ENCODE measurements at places on chromosomes 5 and 9.
A peak's percentile ranks its signal among the peaks of the same experiment; 100 is the strongest.

DNA sequence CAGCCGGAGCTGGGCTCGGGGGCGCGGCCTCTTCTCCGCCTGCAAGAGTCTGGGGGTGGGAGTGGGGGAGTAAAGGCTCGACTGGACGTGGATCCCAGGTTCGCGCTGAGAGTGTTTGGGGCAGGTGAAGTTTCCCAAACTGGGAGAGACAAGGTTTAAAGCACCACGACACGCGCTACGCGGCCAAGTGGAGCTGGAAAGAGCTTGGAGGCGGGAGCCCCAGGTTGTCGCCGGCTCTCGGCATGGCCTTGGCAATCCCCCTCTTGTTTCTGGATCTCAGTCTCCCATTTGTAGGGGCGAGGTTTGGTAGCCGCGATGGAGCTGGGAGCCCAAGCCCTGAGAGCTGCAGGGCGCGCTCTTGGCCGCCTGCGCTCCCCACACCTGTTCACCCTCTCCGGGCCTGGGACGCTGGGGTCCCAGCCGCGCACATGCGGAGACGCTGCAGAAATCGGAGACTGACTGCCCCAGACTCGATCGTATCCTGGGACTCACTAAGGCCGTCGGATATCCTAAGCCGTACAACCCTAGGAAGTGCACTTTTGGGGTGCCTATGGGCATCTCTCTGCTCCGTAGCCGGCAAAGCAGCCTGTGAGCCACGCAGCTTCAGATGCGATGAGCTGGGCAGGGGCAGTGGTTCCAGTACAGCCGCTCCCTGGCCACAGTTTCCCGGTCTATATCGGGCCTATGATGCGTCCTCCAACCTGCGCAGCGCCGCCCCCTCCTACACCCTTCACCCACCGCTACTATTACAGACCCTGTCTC, 937 bp downstream of the TMOD1 start:
- peak; percentile 5 for DNase-seq

DNA sequence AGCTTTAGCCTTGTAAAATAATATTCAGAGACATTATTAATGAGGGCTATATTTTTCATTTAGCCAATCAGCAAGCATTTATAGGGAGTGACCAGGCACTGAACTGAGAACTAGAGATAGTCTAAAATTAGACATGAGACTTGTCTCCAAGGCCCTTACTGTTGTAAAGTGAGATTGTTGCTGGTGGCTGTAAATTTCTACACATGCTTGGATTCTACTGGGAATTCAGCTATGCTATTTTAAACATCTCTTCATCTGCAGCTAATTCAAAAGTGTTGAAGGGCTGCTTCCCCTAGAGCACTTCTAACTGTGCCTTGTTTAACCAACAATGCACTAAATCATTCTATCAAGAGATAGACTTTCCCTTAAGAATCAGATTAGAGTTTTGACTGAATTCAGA, 67.4 kb downstream of the CHSY3 start:
- no peak for DNase-seq

DNA sequence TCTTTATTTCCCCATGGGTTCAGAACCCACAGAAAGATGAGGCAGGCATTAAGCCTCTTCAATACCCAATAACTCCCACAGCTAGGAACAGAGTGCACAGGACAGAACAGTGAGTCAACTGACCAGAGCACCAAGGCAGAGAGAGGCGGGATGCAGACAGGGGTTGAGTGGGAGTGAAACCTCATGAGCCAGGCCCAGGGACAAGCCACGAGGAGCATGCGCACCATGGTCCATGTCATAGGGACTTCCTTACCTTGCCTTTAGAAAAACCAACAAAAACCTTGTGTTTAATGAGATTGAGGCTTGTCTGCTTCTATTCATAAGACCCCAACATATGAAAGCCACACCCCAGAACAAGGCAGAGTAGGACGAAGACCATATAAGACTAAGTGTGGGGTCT, 330.6 kb downstream of the DEPDC1B start:
- DNase-seq, result no peak

DNA sequence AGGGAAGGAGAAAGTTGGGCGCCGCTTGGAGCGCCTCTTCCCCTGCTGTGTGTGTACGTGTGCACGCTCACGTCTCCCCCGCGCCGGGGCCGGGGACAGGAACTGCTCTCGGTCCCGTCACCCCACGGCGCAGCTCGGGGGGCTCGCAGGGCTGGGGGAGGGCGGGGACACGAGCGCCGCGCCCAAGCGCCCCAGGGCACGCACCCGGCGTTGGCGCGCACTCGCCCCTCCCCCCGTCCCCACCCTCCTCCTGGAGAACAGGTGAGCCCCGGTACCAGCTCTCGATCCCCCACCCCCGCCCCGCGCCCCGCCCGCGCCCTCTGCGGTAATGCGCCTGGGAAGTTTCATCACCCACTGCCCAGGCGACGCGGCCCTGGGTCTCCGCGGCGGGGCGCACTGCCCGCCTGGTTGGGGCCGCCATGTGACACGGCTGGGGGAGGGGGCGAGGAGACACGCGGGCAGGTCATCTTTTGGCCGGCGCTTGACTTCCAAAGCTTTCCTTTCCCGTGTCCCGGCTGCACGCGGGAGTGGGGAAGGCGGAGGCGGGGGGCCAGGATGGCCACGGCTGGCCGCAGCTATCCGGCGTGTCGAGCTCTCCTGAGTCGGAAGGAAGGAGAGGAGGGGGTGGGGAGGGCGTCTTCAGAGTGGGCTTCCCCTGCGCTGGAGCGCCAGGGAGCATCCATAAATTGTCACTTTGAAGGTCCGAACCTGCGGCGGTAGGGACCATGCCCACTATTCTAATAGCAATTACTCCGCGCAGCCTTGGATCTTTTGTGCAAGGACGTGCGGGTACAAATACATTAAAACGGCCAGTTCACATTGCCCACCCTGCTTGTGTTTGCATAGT, 1.5 kb upstream of the STC2 start:
- peak; percentile 65 for DNase-seq

- DNase-seq, result no peak
These were observed 226.0 kb downstream of the GAS1 start for GRCh38 chr9:86721226-86721781.

DNA sequence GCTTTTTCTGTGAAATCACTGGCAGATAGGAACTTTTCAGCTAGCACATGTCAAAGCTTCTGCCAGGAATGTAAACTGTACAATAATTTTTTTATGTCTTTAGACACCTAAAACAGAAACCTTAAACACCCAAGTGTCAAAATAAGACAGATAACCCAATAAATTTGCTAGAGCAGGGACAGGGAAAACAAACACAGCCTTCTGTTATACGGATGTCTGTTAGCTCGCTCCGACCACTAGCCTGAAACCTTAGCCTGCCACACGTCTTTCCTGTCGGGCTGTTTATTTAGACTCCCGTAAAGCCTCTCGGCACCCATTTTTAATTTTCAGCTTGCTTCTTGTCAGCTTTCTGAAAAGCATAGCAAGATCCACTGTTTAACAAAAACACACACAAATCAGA, 355.4 kb upstream of the SLC24A2 start:
- no peak for DNase-seq

- no peak for DNase-seq
These were observed 16.1 kb downstream of the GFI1B start for GRCh38 chr9:132994410-132995120.

DNA sequence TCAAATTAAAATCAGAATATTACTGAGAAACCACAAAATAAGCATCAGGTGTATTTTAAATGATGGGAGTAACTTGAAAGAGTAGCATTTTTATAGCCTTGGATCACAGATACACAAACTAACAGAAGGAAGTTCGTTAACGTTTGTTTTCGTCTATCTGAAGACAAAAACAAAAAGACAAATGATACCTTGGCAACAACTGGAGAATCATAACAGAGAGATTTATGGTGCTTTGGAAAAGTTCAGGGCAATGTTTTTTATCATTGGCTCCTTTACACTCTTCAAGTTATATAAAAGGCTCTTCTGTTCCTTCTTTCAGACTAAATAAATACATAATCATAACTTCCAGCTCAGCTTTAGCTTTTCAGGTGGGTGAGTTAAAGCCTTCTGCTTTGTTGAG, 128.1 kb upstream of the VLDLR start:
- no peak for DNase-seq

- no peak for DNase-seq
These were observed 51.5 kb downstream of the PCSK1 start for GRCh38 chr5:96381526-96381925.

DNA sequence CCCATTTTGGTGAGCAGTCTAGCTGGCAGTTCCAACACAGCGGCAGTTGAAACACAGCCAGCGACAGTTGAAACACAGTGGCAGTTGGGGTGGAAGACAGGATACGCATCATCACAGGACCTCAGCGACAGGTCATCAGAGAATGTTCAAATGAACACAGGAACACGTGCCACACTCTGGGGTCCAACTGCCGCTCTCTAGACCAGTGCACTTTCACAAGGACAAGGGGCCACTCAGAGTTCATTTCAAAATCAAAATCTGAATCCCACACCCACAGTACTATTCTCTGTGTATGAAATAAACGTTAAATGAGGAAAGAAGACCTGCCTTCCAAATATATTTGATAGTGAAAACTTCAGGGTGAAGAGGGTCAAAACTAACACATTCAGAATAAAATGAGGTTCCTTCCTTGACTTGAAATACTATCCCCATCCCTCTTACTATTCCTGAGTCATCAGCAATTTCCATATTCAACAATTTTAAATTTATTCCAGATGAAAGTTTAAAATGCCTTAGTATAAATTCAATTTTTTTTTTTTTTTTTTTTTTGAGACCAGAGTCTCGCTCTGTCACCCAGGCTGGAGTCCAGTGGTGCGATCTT, 53.0 kb upstream of the SIMC1 start:
- DNase-seq, result no peak

DNA sequence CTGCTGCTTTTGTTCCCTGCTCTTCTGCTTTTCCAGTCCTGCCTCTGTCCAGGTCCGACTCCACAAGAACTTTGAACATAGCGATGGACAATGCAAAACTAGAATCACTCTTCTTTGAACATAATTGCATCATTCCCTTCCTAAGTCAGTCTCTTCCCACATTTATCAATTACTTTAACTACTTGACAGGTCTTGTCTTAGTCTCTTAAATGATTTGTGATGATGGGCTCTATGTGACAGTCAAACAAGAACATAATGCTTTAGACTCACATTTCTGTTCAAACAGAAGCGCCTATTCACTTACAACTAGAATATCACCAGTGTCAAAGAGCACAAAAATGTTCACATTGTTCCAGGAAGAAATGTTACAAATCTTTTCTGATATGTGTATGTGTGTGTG, 278.1 kb downstream of the SH3GL2 start:
- no peak for DNase-seq

- no peak for DNase-seq
These were observed 261.0 kb downstream of the NSG2 start for GRCh38 chr5:174306345-174307030.

GRCh38 chr9:125536167-125536772, 170.7 kb downstream of the MAPKAP1 start:
- no peak for DNase-seq

DNA sequence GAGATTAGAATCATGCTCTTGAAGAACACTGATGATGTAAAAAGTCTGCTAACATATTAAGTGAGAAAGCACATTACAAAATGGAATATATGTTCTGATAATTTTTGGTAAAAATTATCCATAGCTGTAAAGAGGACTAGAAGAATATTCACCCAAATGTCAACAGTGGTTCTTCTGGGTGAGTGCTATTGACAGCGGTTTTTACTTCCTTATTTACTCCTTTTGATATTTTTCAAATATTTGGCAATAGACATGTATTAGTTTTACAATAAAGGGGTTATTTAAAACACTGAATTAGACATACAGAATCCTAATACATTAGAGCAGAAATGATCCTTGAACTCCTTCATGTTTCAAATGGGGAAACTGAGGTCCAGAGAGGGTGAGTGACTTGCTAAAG, 26.9 kb upstream of the MEGF9 start:
- no peak for DNase-seq

DNA sequence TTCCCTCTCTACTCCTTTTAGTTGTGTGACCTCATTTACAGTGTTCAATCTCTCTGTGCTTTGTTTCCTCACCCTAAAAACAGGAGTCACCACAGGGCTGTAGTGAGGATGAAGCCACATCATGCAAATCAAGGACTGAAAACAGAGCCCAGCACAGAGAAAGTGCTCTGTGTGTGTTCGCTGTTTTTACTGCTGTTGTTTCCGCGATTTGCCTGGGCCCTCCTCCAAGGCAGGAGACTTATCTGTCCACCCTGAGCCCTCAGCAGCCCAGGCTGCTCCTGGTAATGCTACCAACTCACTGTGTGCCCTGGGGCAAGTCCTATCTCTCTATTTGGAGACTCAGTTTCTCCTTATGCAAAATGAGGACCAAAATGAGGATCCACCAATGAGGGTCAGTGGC, 87.2 kb upstream of the NEURL1B start:
- DNase-seq, result no peak

GRCh38 chr5:96538808-96539250, 105.8 kb upstream of the PCSK1 start:
- no peak for DNase-seq

DNA sequence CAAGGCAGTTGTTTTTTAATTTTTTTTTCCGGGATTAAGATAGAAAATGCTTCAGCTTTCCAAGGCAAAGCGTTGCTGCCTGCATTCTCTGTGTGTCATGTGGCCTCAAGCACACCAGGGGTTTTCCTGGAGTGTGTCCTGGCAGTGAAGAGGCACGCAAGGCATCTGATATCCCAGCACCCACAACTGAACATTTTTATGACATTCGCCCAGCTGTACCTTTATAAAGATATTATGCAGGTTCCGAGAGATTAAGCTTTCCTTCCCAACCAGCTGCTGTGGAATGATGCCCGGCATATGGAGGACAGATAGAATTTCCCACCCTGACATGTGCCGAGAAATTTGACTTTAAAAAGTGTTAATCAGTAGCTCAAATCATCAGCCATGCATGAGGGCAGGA, 205.6 kb downstream of the GADD45G start:
- DNase-seq, result no peak

GRCh38 chr9:69066955-69067354, 31.4 kb downstream of the FXN start:
- DNase-seq, result no peak

GRCh38 chr9:14156046-14156445, 157.9 kb downstream of the NFIB start:
- DNase-seq, result no peak

- DNase-seq, result no peak
These were observed 483.3 kb downstream of the CTNND2 start for GRCh38 chr5:11420969-11421368.

DNA sequence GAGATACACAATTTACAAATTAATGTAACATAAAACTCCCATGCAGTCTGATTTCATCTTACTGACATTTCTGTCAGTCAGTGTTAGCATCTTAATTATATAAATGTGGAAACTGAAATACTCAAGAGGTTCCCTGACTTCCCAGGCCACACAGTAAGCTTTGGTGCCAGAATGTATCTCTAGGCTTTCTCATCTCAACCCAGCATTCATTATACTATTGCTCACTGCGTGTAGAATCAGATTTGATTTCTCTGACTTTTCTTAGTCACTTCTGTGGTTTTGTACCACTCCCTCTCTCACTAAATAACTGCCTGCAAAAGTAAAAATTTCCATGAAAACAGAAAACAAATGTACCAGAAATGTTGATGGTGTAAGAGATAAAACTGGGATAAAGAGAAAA, 31.7 kb upstream of the CDKN2B start:
- no peak for DNase-seq

- no peak for DNase-seq
These were observed 16.2 kb upstream of the FSD1L start for GRCh38 chr9:105431424-105432246.

- DNase-seq, result peak; percentile 82
These were observed at the start of gene SPEF2 for GRCh38 chr5:35617435-35618303. Gene SPEF2 (plus strand): TSS chr5:35617863. CDS start chr5:35617998, 135 bp downstream.

Measured in activated CD4-positive, alpha-beta T cell treated with anti-CD3 and anti-CD28 coated beads, Interleukin-2, amount 50 U/mL, for 48 hours (primary cell).